ENCODE measurements at places on chromosomes 4 and X. TPM values are rescaled to one million over a fixed set of nuclear protein-coding genes. Genes with fewer than 3 reads are reported as not detected.

- DNase-seq = no peak
Measured at GRCh38 chr4:85153221-85153620, 186.7 kb upstream of the WDFY3 start.

DNA sequence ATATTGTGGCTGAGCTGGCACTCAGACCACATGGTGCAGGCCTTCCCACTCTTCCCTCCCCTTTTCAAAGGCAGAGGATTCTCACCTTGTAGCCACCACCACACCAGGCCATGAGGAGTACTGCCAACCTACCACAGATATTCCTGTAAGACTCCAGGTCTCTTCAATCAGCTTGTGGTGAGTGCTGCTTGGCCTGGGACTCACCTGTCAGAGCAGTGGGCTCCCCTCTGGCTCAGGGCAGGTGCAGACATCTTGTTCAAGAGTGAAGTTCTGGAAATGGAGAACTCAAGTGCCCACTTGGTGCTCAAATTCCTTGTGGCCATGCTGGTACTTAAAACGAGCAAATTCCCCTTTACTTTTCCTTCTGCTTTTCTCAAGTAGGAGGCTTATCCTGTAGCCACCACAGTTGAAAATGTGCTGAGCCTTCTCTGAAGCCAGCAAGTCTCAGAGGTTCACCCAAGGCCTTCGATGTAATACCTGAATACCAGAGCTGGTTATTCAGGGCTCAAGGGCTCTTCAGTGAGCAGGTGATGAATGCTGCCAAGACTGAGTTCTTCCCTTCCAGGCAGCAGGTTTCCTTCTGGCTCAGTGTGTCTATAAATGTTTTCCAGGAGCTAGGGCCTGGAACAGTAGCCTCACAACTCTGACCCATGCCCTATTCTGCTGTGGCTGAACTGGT is 212.9 kb downstream of the TEX13C start:
- DNase-seq = no peak

Gene PLK4
- 21.9 TPM for polyA plus RNA-seq

- DNase-seq = no peak
Measured at GRCh38 chr4:93828332-93828994, at the start of gene ATOH1. Gene ATOH1 (plus strand): TSS chr4:93828753. CDS start chr4:93828927, 174 bp downstream.

GRCh38 chr4:110955748-110956147 is 332.9 kb upstream of the PITX2 start:
- DNase-seq = no peak

Gene ADRA2C
- 5.2 TPM for polyA plus RNA-seq

DNA sequence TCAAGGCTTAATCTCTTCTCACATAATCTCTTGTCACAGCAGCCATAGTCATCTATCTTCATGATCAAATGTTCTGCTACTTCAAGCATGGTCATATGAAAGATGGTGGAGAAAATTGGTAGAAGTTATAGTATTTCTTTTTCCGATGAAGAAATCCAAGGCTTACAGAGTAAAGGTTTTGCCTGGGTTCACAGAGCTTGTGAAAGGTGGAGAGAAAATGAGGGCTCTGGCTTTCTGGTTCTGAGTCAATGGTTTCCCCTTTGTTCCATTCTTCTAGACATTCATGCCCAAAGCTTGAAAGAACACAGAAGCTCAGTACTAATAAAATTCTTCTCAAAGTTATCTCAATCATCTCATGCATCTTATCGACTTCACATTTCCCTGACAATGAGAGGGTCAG is 36.1 kb downstream of the CLNK start:
- no peak for DNase-seq

GRCh38 chr4:31236020-31236638 is 516.0 kb downstream of the PCDH7 start:
- no peak for DNase-seq

- DNase-seq = no peak
Measured at GRCh38 chr4:180538384-180539057, 1704.7 kb upstream of the TENM3 start.

Gene FRMPD4
- 0.13 TPM for polyA plus RNA-seq

- DNase-seq = no peak
Measured at GRCh38 chr4:2689114-2689513, 67.0 kb downstream of the TNIP2 start.

- DNase-seq = no peak
Measured at GRCh38 chr4:41058426-41058825, 155.9 kb downstream of the APBB2 start.
